ENCODE measurements at places on chromosomes 1 and 21.
A peak's percentile ranks its signal among the peaks of the same experiment; 100 is the strongest.

DNA sequence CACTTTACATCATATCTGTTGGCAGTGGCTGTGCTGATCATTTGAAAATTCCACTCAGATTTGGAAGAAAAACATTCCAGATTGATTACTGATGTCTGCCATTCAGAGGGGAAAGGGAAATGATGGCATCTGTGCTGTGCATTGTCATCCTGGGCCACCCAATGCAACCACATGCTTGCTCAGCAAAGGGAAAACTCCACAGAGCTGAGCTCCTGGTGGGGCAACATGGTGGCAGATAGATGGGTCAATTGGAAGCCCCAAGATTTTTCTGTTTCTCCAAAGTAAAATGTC is 11.8 kb downstream of the OXCT2 start:
- no peak for DNase-seq

- DNase-seq = no peak
These were observed 139.9 kb upstream of the ZNF644 start for GRCh38 chr1:91161749-91162148.

DNA sequence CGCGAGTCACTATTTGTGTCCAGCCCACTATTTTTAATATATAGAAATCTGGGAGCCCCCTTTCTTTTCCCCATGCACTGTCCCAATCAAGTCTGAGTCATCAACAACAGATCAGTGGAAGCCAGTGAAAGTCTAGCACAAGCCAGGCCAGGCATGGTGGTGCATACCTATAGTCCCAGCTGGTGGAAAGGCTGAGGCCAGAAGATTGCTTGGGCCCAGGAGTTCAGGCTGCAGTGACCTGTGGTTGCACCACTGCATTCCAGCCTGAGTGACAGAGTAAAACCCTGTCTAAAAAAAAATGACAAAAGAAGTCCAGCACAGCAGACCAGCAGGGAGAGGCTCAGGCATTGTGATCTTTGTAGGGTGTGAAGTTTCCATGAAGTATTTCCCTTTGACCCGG is 9.0 kb upstream of the RPL5 start:
- no peak for DNase-seq

- no peak for DNase-seq
These were observed 58.0 kb downstream of the SLC27A3 start for GRCh38 chr1:153833171-153833570.

- no peak for DNase-seq
These were observed 150.3 kb upstream of the ETV3 start for GRCh38 chr1:157288492-157288891.

DNA sequence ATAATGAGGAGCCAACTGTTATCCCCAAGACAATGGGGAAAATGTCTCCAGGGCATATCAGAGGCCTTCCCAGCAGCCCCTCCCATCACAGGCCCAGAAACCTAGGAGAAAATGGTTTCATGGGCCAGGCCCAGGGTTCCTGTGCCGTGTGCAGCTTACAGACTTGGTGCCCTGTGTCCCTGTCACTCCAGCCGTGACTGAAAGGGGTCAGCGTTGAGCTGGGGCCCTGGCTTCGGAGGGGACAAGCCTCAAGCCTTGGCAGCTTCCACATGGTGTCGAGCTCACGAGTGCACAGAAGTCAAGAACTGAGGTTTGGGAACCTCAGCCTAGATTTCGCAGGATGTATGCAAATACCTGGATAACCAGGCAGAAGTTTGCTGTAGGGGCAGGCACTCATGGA is 18.1 kb downstream of the SIPA1L2 start:
- DNase-seq = no peak

DNA sequence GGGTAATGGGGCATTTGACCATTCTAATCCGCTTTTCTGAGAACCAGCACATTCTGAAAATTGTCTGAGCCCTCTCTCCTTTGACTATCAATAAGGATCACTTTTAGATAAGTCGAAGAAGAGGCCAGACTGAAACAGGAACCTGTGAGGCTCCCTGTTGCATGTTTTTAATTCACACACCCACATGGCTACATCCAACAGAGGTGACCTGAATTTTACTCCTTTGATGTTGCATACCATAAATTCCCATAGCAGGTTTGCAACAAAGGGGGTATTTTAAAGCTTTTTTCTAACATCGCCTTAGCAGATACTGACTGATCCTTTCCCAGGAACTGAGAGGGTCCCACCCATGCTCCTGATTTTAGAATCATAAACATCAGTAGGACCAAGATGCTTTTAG is 450.8 kb downstream of the USP25 start:
- DNase-seq = no peak

DNA sequence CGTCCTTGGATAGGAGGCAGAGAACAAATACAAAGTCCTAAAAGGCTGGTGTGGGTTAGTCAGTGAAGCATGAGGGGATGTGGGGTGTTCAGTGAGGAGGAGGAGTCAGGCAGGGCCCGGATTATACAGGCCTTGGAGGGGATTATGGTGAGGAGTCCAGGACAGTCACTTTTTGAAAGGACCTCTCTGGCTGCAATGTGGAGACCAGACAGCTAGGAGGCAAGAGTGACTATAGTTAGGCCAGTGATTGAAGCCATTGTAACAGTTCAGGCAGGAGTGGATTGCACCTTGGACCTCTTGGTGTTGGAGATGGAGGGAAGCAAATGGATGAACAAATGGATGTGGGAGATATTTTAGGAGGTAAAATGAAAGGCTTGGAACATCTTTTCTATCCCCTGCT is 115.8 kb downstream of the C1orf94 start:
- no peak for DNase-seq

DNA sequence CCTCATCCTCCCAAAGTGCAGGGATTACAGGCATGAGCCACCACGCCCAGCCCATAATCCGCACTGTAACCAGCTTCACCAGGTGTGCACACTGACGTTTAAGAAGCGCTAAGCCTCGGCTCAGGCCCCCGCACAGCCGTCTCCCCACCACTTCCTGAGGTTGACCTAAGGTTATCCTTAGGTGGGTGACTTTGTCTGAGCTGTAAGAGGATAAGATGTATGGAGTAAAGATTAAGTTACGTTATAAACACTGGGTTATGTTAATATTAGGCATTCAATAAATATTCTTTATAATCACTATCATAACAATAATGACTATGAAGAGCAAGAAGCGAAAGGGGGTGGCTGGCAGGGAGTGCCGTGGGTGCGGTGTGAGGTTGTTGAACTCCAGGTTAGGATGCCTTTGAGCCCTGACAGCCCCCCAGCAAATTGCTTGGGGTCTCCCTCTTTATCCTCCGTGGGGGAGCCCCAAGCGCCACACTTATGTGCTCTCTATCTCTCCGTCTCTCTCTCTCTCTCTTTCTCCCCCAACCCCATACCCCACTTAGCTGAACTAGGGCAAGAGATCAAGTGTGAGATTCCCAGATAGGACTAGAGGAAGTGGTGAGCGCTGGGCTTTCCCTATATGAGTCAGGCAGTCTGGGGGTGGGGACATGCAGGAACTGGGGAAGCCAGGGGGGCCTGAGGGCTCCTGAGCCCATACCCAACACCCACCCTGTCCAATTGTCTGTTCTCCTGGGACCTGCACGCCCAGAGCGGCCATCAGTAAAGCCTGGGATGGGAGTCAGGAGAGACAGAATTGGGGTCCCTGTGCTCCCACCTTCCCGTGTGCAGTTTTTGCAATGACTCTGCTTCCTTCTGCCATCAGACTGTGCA is 7.6 kb downstream of the EFHD2 start:
- DNase-seq = peak; percentile 78

- DNase-seq = no peak
These were observed 402.2 kb downstream of the GPATCH2 start for GRCh38 chr1:217228689-217229088.

DNA sequence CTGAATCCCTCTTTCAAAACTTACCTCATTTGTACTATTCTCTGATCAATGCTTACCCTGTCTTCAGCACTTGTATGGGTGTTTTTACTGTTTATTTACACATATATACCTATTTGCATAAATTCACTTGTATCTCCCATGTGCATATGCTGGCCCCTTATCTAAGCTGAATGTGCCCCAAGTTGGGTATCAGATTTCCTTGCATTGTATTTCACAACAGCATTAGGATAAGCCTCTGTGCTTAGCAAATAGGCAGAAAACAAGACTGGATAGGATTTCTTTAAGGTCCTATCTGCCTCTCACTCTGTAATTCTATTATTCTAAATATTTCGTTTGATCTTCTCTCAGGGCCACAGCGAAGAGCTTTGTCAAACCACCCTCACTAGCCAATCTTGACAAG is 45.9 kb upstream of the IPO9 start:
- no peak for DNase-seq

- no peak for DNase-seq
These were observed 101.1 kb upstream of the ZC3H11B start for GRCh38 chr1:219713981-219714381.

DNA sequence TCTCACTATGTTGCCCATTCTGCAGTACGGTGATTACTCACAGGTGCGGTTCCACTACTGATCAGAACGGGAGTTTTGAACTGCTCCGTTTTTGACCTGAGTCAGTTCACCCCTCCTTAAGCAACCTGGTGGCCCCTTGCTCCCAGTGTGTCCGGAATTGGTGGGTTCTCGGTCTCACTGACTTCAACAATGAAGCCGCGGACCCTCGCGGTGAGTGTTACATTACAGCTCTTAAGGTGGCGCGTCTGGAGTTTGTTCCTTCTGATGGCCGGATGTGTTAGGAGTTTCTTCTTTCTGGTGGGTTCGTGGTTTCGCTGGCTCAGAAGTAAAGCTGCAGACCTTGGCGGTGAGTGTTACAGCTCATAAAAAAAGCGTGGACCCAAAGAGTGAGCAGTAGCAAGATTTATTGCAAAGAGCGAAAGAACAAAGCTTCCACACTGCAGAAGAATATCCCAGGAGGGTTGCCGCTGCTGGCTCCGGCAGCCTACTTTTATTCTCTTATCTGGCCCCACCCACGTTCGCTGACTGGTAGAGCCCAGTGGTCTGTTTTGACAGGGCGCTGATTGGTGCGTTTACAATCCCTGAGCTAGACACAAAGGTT is 17.6 kb upstream of the PARP1 start:
- peak; percentile 22 for DNase-seq

DNA sequence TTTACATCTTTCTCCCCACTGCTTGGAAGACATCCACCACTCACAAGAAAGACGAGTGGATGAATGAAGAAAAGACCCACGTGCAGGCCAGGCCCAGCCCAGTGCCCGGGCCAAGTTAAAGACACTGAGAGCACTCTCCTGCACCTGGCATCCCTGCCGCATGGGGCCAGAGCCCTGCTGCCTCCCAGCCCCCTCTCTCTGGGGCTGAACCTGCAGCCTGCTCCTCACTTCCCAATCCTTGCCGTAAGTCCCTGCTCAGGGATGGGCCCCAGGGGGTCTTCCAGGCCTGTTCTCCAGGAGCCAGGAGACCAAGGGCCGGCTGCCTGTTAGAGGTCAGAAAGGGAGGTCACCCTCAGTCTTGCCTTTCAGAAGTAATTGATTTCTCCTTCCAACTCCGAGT is 168.5 kb upstream of the ZC3H12A start:
- DNase-seq = no peak

DNA sequence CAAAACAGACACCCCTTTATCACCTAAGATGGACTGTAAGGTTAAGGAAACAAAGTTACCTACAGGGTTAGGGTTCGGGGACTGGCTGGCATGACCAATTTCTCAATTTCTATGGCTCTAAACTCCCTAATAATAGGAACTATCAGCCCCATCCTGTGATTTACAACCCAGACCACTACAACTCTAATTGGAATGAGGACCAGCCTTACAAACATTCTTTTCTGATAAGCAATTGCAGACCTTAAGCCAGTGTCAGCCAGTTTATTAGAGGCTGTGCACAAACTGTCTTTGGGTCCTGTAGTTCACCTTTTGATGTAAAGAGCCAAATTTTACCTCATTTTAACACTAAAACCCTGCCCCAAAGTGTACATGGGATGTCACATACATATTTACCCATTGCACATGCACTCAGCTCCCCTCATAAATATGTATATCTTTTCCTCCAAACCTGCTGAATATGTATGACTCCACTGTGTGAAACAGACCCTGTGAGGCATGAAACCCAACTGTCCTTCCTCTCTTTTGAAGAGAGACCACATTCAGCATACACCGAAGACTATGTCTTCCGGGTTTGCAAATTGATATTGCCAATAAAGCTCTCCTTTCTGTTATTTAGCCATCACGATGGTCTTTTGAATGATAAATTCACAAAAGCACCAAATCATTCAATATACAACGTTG is 7.3 kb upstream of the APP start:
- no peak for DNase-seq

DNA sequence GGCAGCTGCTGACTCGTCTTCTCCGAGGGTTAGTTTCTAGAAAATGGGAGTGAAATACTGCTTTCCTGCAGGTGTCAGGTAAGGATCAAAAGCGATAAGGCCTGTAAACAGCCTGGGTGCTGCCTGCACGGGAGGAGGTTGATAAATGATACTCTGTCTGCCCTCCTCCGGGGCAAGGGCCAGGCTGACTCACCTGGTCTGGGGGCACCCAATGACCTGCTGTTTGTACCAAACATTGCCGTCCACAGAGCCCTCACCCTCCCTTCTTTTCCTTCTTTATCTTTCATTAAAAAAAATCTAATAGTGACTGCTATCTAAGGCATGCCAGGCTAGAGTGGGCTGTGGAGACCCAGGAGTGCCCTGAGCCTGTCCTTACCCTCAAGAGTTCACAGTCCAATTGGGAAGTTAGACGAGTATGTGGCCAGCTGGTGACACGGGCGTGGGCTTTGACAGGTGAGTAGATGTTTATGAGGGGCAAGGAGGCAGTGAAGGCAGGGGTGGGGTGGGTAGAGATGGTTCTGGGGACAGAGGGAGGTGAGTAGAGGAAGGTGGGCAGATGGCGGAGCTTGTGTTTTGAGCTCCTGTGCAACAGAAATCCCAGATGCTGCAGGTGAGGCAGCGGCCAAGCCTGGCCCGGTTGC is 16.2 kb downstream of the EDN2 start:
- DNase-seq = no peak

DNA sequence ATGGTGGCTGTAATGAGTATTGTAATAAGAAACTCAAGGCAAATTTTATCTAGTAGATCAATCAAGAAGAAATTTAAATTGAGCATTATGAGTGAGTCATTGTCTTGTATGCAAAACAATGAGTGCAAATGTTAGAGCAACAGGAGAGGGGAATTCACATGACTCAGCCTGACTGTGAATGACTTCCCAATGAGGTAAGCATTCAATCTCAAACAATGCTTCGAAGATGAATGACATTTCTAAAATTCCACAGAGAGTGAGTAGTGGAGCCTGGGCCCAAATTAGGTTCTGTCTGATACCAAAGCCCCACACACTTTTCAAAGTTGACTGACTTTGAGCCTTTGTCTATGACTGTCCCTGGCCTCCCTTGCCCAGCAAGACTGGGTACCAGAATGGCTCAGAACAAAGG is 738.0 kb downstream of the PTPRU start:
- peak; percentile 11 for DNase-seq

DNA sequence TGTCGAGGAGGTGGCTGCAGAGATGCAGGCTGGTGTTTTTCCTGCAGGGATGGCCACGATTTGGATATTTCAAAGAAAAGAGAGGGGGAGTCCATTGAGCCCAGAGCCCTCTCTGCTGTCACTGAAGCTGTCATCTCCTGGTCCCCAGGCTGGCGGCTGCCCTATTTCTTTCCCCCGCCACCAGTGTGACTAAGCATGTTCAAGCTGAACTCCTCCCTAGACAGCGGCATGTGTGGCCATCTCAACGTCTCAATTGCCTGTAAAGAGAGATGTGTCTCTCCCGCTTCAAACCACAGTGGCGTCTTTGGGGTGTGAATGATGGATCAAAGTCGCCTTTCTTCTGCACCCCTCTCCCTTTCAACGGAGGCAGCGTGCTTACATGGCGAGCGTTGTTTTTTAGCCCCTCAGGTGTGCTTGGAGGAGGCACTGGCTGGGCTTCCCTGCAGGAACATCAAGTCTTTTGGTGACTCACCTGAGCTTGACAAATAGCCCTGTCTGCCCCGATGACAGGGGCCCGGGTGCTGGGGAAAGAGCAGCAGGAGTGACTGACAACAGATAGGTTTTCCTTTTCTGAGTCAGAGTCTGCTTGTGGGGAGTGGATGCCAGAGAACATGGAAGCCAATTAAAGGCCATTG is 346.4 kb upstream of the AJAP1 start:
- DNase-seq = no peak
